Stimulated activated naive B cell treated with anti-CD40 and anti-IgM and Interleukin-4, amounts not matched to agents 10 μg/mL and 1 μg/mL and 100 μg/mL, for 72 hours (primary cell): ENCODE measurements at places on chromosomes 5 and 9.

DNA sequence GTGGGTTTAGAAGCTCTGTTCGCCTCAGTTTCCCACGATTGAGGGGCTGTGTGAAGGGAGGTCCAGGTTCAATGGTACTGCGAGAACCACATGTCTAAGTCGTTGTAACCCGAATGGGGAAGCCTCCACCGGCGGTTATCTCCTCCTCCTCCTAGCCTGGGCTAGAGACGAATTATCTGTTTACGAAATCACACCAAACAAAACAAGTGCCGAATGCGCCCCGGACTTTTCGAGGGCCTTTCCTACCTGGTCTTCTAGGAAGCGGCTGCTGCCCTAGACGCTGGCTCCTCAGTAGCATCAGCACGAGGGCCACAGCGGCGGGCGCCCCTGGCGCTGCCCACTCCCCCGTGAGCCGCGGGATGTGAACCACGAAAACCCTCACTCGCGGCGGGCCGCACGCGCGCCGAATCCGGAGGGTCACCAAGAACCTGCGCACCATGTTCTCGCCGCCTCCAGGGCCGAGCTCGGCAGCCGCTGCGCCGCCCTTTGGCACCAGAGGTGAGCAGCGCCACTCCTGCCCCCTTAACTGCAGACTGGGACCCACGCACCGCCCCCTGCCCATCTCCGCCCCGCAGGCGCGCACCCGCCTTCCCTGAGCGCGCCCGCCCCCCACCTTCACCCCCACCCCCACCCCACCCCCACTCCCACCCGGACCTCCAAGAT lies at the start of gene CDKN2A:
TSS of gene CDKN2A (minus strand) at position 500 of the 663 bp plus-strand sequence.
- H3K27me3 ChIP-seq: peaks cover 16% of the 10 kb centered on the region
- H3K36me3 ChIP-seq: peaks cover 13% of the 10 kb centered on the region
- H3K4me3 ChIP-seq: peak within 1 kb of the TSS; percentile 97
- peaks cover 45% of the 10 kb centered on the region for H3K4me1 ChIP-seq

GRCh38 chr9:82184524-82184923 lies 196.0 kb downstream of the SPATA31D1 start:
- H3K27me3 ChIP-seq: no peaks in the 10 kb centered on the region
- no peaks in the 10 kb centered on the region for H3K36me3 ChIP-seq
- H3K4me3 ChIP-seq: peak overlapping the region; percentile 1
- DNase-seq: peak; percentile 13

DNA sequence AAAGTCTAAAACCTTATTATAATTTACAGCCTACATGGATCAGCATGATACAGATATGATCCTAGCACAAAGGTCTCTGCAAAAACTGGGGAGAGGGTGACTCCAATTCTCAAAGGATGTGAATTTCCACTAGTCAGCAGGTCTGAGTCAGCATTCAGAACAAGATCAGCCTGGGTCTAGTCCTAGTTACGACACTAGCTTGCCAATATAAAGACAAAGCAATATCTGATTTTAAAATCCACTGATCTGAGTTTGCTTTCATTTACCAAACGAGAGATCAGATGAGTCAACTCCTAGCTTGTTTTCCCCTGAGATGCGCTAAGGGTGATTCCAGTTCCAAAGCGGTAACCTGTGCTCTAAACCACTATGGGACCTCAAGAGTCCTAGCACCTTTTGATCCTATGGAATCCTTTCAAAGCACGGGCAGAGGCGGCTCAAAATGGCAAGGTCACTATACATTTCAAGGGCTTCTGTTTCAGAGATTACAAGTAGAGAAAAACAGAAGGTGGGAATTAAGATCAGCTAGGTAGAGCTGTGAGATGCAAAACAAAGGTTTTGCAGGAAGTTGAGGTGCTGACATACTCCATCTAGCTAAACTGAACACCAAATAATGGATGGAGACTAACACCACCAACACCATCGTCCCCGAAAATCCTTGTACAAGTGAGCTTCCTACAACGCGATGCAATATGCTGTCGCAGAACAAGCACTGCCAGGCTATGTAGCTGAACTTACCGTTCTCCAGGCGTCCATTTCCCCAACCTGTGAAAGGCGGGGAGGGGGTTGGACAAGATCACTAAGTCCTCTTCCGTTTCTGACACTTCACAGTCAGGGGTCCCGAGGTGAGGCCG lies 906 bp downstream of the SLC25A51 start:
- H3K4me1 ChIP-seq: peaks cover 12% of the 10 kb centered on the region
- DNase-seq: no peak
- peak overlapping the region; percentile 98 for H3K27ac ChIP-seq
- no peaks in the 10 kb centered on the region for H3K27me3 ChIP-seq
- peaks cover 10% of the 10 kb centered on the region for H3K36me3 ChIP-seq

GRCh38 chr5:36423578-36424307 lies 122.0 kb upstream of the RANBP3L start:
- no peak overlapping the region for H3K27ac ChIP-seq
- no peaks in the 10 kb centered on the region for H3K36me3 ChIP-seq
- no peaks in the 10 kb centered on the region for H3K27me3 ChIP-seq
- no peak overlapping the region for H3K4me3 ChIP-seq
- H3K4me1 ChIP-seq: no peaks in the 10 kb centered on the region

GRCh38 chr9:107338911-107339659 lies 56.0 kb downstream of the RAD23B start:
- DNase-seq: no peak
- H3K36me3 ChIP-seq: peaks cover 21% of the 10 kb centered on the region
- H3K27me3 ChIP-seq: no peaks in the 10 kb centered on the region
- peaks cover 14% of the 10 kb centered on the region for H3K4me1 ChIP-seq
- H3K4me3 ChIP-seq: no peak overlapping the region

GRCh38 chr5:50340757-50341156 lies 100.3 kb downstream of the EMB start:
- no peaks in the 10 kb centered on the region for H3K4me1 ChIP-seq
- no peaks in the 10 kb centered on the region for H3K27me3 ChIP-seq
- DNase-seq: no peak

- H3K27ac ChIP-seq: no peak overlapping the region
- DNase-seq: no peak
- H3K4me1 ChIP-seq: no peaks in the 10 kb centered on the region
- no peaks in the 10 kb centered on the region for H3K27me3 ChIP-seq
These were observed 50.2 kb upstream of the TLX3 start for GRCh38 chr5:171258737-171259415.

DNA sequence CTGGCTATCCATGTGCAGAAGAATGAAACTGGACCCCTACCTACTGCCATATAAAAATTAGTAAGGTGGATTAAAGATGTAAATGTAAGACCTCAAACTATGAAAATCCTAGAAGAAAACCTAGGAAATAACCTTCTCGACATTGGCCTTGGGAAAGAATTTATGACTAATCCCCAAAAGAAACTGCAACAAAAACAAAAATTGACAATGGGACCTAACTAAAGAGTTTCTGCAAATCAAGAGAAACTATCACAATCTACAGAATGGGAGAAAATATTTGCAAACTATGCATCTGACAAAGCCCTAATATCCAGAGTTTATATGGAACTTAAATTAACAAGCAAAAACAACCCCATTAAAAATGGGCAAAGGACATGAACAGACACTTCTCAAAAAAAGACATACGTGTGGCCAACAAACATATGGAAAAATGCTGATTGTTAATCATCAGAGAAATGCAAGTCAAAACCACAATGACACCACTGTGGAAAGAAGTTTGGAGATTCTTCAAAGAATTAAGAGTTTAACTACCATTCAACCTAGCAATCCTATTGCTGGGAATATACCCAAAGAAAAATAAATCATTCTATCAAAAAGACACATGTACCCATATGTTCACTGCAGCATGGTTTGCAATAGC lies 98.5 kb downstream of the NR3C1 start:
- no peaks in the 10 kb centered on the region for H3K27me3 ChIP-seq
- H3K4me1 ChIP-seq: peaks cover 18% of the 10 kb centered on the region
- no peak for DNase-seq
- H3K36me3 ChIP-seq: peaks cover 54% of the 10 kb centered on the region
- no peak overlapping the region for H3K4me3 ChIP-seq

GRCh38 chr5:74316064-74316603 lies 324.4 kb downstream of the ENC1 start:
- H3K4me1 ChIP-seq: no peaks in the 10 kb centered on the region

- no peak for DNase-seq
- H3K27ac ChIP-seq: no peak overlapping the region
- no peak overlapping the region for H3K4me3 ChIP-seq
- peaks cover 7% of the 10 kb centered on the region for H3K36me3 ChIP-seq
These were observed 52.4 kb downstream of the CSNK1A1 start for GRCh38 chr5:149498724-149499336.

GRCh38 chr5:14935341-14935740 lies 63.8 kb upstream of the ANKH start:
- peaks cover 17% of the 10 kb centered on the region for H3K4me1 ChIP-seq
- no peaks in the 10 kb centered on the region for H3K36me3 ChIP-seq
- no peaks in the 10 kb centered on the region for H3K27me3 ChIP-seq
- no peak for DNase-seq
- no peak overlapping the region for H3K4me3 ChIP-seq

GRCh38 chr9:133100506-133101355 lies 20.3 kb downstream of the RALGDS start:
- peak overlapping the region; percentile 69 for H3K27ac ChIP-seq

DNA sequence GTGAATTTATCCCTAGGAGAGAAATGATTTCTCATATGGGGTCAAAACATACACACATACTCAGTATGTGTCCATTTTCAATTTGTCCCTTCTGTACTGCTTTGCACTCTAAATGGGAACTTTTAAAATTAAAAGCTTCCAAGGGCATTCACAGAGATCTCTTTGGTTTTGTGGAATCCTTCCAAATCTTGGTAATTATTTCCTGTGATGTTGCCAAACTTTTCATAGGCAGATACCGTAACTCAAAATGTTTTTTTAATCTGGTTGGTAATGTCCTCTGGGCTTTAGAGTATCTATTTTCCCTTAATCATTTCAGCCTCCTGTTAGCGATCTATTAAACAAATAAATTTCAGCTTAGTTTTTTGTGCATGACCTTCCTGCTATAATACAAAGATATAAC lies 282.4 kb downstream of the ARHGEF28 start:
- no peak overlapping the region for H3K27ac ChIP-seq
- H3K27me3 ChIP-seq: peaks cover 19% of the 10 kb centered on the region
- no peaks in the 10 kb centered on the region for H3K36me3 ChIP-seq

- peaks cover 21% of the 10 kb centered on the region for H3K27me3 ChIP-seq
- no peak overlapping the region for H3K4me3 ChIP-seq
- H3K27ac ChIP-seq: no peak overlapping the region
- no peaks in the 10 kb centered on the region for H3K36me3 ChIP-seq
- no peaks in the 10 kb centered on the region for H3K4me1 ChIP-seq
These were observed 90.3 kb downstream of the MACROH2A1 start for GRCh38 chr5:135308752-135309151.

- no peaks in the 10 kb centered on the region for H3K4me1 ChIP-seq
- H3K27me3 ChIP-seq: no peaks in the 10 kb centered on the region
- no peak overlapping the region for H3K27ac ChIP-seq
- no peak for DNase-seq
- H3K4me3 ChIP-seq: no peak overlapping the region
- no peaks in the 10 kb centered on the region for H3K36me3 ChIP-seq
These were observed 392.9 kb downstream of the RASEF start for GRCh38 chr9:82670000-82670399.

GRCh38 chr9:134366223-134367031 lies 40.2 kb downstream of the RXRA start:
- peaks cover 9% of the 10 kb centered on the region for H3K4me1 ChIP-seq
- peaks cover 13% of the 10 kb centered on the region for H3K27me3 ChIP-seq
- no peaks in the 10 kb centered on the region for H3K36me3 ChIP-seq
- no peak overlapping the region for H3K27ac ChIP-seq

DNA sequence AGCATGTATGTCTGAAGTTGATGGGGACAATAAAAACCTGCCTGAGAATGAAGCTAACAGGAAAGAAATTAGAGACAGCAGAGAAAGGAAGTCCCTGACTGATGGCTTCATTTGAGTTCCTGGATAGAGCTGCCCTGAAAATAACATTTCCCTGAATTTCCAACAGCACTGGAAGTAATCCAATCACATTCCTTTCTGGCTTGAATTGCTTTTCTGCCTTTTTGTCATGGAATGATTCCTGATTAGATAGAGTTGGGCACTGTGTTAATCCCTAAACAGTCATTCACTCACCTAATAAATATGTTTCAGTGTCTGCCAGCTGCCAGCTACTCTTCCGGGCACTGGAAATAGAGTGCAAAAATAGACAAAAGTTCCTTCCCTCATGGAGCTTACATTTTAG lies 30.0 kb upstream of the SH3RF2 start:
- no peaks in the 10 kb centered on the region for H3K4me1 ChIP-seq
- H3K27ac ChIP-seq: no peak overlapping the region
- peaks cover 4% of the 10 kb centered on the region for H3K27me3 ChIP-seq

GRCh38 chr9:38331141-38331540 lies 61.4 kb upstream of the ALDH1B1 start:
- no peak for DNase-seq
- H3K27ac ChIP-seq: no peak overlapping the region
- H3K4me3 ChIP-seq: no peak overlapping the region
- H3K27me3 ChIP-seq: no peaks in the 10 kb centered on the region

GRCh38 chr5:157342822-157343402 lies 77.0 kb downstream of the CYFIP2 start:
- peak; percentile 15 for DNase-seq
- H3K4me1 ChIP-seq: peaks cover 13% of the 10 kb centered on the region
- H3K27ac ChIP-seq: no peak overlapping the region
- no peaks in the 10 kb centered on the region for H3K27me3 ChIP-seq
- H3K36me3 ChIP-seq: peaks cover 49% of the 10 kb centered on the region

GRCh38 chr5:22901885-22902284 lies 48.7 kb upstream of the CDH12 start:
- no peak for DNase-seq
- no peaks in the 10 kb centered on the region for H3K36me3 ChIP-seq
- H3K4me1 ChIP-seq: no peaks in the 10 kb centered on the region
- H3K27me3 ChIP-seq: no peaks in the 10 kb centered on the region
